ENCODE measurements at places on chromosomes 3 and 15. TPM values are rescaled to one million over a fixed set of nuclear protein-coding genes. Genes with fewer than 3 reads are reported as not detected.

CCR9 gene
- not detected for total RNA-seq

- H3K27ac ChIP-seq = no peak overlapping the region
- no peaks in the 10 kb centered on the region for H3K27me3 ChIP-seq
- no peak for DNase-seq
Observed at GRCh38 chr3:163347944-163348343, 1730.4 kb downstream of the SI start.

DNA sequence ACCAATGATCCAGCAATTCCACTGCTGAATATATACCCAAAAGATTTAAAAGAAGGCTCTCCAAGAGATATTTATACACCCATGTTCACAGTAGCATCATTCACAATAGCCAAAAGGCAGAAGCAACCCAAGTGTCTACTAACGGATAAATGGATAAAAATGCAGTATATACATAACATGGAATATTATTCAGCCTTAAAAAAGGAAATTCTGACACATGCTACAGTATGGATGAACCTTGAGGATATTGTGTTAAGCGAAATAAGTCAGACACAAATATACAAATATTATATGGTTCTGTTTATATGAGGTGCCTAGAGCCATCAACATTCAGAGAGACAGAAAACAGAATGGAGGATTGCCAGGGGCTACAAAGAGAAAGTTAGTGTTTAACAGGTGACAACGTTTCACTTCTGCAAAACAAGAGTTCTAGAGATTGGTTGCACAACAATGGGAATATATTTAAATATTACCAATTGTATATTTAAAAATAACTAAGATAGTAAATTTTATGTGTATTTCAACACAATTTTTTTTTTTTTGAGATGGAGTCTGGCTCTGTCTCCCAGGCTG, 69.4 kb downstream of the STAG1 start:
- no peaks in the 10 kb centered on the region for H3K36me3 ChIP-seq
- H3K27me3 ChIP-seq = no peaks in the 10 kb centered on the region
- H3K27ac ChIP-seq = no peak overlapping the region
- H3K4me3 ChIP-seq = no peak overlapping the region
- DNase-seq = no peak
- no peaks in the 10 kb centered on the region for H3K4me1 ChIP-seq

DNA sequence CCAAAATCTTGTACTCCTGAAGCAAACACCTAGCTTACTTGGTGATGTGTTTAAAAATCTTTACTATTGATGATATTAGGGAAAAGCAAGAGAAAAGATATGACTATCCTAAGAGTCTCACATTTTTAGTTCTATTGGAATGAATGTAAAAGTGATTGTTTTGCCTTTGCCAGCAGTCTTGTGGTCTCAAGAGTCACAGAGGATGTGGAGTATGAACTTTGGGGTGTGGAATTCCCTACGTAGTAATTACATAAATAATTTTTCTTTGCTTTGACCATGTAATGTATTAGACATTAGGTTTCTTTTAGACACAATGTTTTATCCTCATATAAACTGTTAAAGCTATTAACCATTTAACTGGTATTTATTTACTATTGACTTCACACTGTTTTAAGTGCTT, 387.6 kb downstream of the NAALADL2 start:
- no peaks in the 10 kb centered on the region for H3K36me3 ChIP-seq
- H3K4me1 ChIP-seq = no peaks in the 10 kb centered on the region
- H3K27ac ChIP-seq = no peak overlapping the region
- DNase-seq = no peak

DLL4 gene
- total RNA-seq = 20.0 TPM

HGD gene
- 0.98 TPM for total RNA-seq

DNA sequence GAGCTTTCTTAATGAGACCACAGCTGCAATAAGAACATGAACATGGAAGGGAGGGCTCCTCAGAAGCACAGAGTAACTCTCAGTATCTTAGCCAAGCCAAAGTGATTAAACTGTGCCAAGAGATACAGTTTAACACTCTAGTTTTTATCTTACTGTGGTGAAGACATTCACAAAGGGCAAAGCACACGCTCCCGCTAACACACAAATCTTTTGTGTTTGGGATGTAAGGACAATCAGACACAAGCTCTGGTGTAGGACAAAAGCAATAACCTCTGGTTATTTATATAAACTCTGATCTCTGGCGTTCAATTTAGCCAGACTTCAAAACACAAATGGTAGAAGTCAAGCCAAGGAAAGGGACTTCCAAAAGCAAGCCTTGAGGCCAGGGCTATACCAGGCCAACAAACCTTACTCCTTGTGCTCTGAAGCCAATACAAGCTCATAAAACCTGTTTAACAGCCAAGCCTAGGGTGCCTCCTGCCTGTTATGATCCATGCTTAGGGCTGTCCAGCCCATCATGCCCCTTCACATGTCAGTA, 27.8 kb downstream of the DPH3 start:
- no peaks in the 10 kb centered on the region for H3K36me3 ChIP-seq
- no peak overlapping the region for H3K4me3 ChIP-seq
- H3K27me3 ChIP-seq = no peaks in the 10 kb centered on the region

GRCh38 chr3:55203006-55203405, 275.1 kb upstream of the LRTM1 start:
- no peaks in the 10 kb centered on the region for H3K4me1 ChIP-seq
- no peak overlapping the region for H3K4me3 ChIP-seq
- no peaks in the 10 kb centered on the region for H3K27me3 ChIP-seq
- H3K27ac ChIP-seq = no peak overlapping the region

DNA sequence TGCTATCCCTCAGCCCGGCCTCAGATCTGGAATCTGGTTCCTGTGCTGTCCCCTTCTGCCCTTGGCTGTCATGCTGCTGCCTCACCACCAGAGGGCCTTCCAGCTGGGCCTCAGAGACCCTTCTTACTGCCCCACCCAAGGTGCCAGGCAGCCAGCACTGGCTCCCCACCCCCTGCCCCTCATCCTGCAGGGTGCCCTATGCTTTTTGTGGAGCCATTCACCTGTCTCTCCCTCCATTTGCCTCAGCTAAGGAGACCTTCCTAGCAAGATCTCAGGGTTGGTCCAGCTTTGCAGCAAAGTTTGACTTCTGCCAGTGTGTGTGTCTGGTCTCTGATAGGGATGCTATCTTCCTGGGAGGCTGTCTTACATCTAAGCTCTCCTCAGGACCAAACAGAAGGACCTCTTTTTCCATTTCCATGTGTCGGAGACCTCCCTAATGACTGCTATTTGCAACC, 1.9 kb upstream of the VWA5B2 start:
- H3K27me3 ChIP-seq = peaks cover 19% of the 10 kb centered on the region
- no peak for DNase-seq
- H3K4me1 ChIP-seq = peaks cover 18% of the 10 kb centered on the region
- H3K4me3 ChIP-seq = no peak overlapping the region
- no peaks in the 10 kb centered on the region for H3K36me3 ChIP-seq

GRCh38 chr3:156772588-156773206, 53.5 kb upstream of the LEKR1 start:
- no peaks in the 10 kb centered on the region for H3K27me3 ChIP-seq
- peak overlapping the region; percentile 41 for H3K27ac ChIP-seq
- no peak for DNase-seq
- no peak overlapping the region for H3K4me3 ChIP-seq
- H3K4me1 ChIP-seq = no peaks in the 10 kb centered on the region
- no peaks in the 10 kb centered on the region for H3K36me3 ChIP-seq

- H3K27ac ChIP-seq = no peak overlapping the region
- no peak for DNase-seq
- no peaks in the 10 kb centered on the region for H3K36me3 ChIP-seq
- H3K27me3 ChIP-seq = no peaks in the 10 kb centered on the region
Observed at GRCh38 chr3:127342735-127343134, 54.9 kb upstream of the PRR20G start.

TGM5 gene
- not detected for total RNA-seq

CPA3 gene
- total RNA-seq = 7.3 TPM

GRCh38 chr3:69803681-69804270, 64.5 kb downstream of the MITF start:
- no peaks in the 10 kb centered on the region for H3K4me1 ChIP-seq
- no peak for DNase-seq
- no peaks in the 10 kb centered on the region for H3K36me3 ChIP-seq
- no peak overlapping the region for H3K27ac ChIP-seq
- no peak overlapping the region for H3K4me3 ChIP-seq

DAZL gene
- total RNA-seq = not detected

GRCh38 chr3:10401990-10402761, 81.3 kb upstream of the SEC13 start:
- DNase-seq = no peak
- no peak overlapping the region for H3K4me3 ChIP-seq
- H3K27ac ChIP-seq = no peak overlapping the region
- H3K4me1 ChIP-seq = no peaks in the 10 kb centered on the region
- H3K36me3 ChIP-seq = no peaks in the 10 kb centered on the region

DNA sequence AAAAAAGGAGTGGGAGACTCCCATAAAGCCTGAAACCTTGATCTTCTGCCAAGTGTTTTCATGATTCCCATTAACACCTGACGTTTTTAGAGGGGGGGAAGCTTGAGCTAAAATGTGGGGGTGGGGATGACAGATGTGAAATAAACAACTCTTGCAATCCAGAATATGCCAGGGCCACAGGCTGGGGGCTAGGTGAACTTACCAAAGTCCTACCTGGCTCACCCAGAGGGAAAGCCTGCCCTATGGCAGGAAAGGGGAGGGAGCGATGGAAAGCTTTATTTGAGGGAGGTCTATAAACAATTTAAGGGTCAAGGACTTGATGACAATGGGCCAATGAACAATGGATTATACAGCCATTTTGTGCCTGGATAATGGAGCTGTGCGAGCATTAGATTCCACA, 108.3 kb downstream of the LRIG1 start:
- H3K36me3 ChIP-seq = no peaks in the 10 kb centered on the region
- peak overlapping the region; percentile 53 for H3K27ac ChIP-seq
- peaks cover 16% of the 10 kb centered on the region for H3K4me1 ChIP-seq

DNA sequence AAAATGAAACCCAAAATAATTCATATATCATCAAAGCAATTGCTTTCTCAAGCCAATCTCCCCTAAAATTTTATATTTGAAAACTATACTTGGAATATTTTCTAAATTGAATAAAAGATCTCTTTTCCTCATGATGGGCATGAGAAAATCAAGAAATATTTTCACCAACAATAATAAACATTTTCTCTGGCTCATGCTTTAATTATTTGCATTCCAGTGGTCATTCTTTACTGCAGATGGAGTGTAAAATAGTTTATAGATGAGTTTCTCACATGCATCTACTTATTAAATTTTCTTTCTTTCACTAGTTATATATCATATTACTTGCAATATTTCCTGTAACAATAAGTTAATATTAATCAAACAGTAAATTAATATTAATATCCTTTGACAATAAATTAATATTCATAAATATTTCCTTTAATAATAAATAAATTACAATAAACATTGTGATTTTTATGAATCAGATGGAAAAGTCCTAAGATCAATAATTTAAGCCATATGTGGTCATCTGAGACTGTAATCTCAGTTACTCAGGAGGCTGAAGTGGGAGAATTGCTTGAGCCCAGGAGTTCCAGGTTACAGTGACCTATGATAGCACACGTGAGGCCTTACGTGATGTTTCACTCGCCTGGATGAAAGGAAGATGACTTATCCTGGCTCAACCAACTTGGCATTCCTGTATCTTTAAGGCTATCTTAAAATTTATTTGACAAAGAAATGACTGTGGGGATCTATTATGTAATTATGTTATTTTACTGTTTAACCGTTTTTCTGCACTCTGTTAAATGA, 958.8 kb downstream of the ZPLD1 start:
- DNase-seq = no peak
- H3K27ac ChIP-seq = no peak overlapping the region
- no peaks in the 10 kb centered on the region for H3K36me3 ChIP-seq
- H3K4me3 ChIP-seq = no peak overlapping the region
- no peaks in the 10 kb centered on the region for H3K27me3 ChIP-seq

- H3K4me3 ChIP-seq = no peak overlapping the region
- no peak for DNase-seq
- H3K4me1 ChIP-seq = no peaks in the 10 kb centered on the region
- H3K27ac ChIP-seq = no peak overlapping the region
- no peaks in the 10 kb centered on the region for H3K36me3 ChIP-seq
Observed at GRCh38 chr15:35746121-35746520, 200.2 kb upstream of the DPH6 start.

CYP1A2 gene
- total RNA-seq = not detected

DNA sequence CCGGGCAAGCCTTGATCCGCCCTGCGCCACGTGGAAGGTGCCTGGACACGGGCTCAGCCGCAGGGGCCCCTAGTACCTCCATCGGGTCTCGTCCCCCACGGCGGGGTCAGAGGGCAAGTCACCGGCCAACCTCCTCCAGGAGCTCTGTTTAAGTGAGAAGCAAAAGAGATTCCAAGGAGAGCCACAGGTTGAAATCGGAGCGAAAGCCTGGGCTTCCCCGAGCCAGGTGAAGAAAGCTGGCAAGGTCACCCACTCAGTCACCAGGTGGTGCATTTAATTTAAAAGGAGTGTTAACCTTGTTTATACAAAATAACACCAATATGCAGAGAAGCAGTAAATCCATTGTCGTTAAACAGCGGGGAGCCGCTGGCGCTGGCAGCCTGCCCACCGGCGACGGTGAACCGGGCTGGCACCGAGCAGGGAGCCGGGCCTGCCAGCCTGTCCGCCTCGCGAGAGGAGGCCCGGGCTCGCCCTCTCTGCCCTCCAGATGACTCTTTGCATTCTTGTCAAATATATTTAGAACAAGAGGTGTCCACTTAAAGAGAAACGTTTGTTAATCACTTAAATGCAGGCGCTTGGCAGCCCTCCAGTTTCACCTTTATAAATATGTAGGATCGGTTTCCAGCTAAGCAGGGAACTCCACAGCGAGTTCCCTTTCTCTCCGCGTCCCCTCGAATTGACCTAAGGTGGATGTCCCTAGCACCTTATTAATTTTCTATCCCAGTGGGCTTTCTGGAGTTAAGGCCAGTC, 277.3 kb upstream of the NR2F2 start:
- H3K36me3 ChIP-seq = no peaks in the 10 kb centered on the region
- no peaks in the 10 kb centered on the region for H3K27me3 ChIP-seq
- DNase-seq = peak; percentile 34
- peak overlapping the region; percentile 24 for H3K4me3 ChIP-seq

THAP10 gene
- total RNA-seq = 4.1 TPM

GRCh38 chr15:42100021-42100800, 5.8 kb upstream of the PLA2G4D start:
- no peaks in the 10 kb centered on the region for H3K36me3 ChIP-seq
- no peaks in the 10 kb centered on the region for H3K27me3 ChIP-seq
- H3K4me3 ChIP-seq = no peak overlapping the region
- no peaks in the 10 kb centered on the region for H3K4me1 ChIP-seq

SOX14 gene
- not detected for total RNA-seq

ZNF774 gene
- 5.5 TPM for total RNA-seq

MTMR10 gene
- 34.2 TPM for total RNA-seq

CPNE4 gene
- 0.35 TPM for total RNA-seq

IGF2BP2 gene
- total RNA-seq = 11.5 TPM

ACAN gene
- 0.85 TPM for total RNA-seq

ZNF501 gene
- 26.0 TPM for total RNA-seq

DNA sequence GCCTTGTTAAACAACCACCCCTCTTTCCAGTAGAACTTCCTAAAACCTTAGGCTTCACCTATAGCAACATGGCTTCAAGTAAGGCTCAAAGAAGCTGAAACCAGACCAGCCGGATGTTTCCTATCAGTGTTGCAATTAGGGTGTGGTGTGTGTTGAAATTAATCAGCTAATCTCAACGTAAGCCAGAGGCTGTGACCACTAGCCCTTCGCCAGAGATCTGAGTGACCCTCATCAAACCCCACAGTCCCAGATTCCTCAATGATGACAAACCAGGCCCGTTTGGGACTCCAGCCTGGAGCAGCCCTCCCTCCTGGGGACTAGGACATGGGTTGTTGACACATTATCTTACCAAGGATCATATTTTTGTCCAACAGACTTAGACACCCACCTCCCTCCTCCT, 27.3 kb downstream of the CYP11A1 start:
- no peak overlapping the region for H3K4me3 ChIP-seq
- no peak overlapping the region for H3K27ac ChIP-seq
- no peaks in the 10 kb centered on the region for H3K36me3 ChIP-seq
- no peaks in the 10 kb centered on the region for H3K4me1 ChIP-seq
